ENCODE measurements at places on chromosomes 3 and 15.

DNA sequence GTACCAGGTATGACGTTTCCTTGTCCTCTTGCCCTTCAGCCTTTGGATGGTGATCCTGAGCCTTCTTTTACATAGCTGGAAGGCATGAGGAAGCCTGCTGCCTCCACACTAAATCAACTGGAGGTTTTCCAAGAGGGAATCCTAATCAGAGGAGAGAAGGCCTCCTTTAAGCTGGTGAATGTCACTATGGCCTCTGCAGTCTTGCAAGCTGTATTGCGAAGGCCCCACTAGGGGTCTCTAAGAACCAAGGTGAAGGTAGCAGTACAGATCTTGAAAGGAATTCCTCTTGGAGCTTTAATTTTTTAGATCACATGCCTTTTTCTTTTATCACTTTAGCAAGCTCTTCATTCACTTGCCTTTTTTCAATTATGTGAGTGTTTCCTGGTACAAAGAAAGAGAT is 119.2 kb downstream of the GHSR start:
- no peak for DNase-seq

DNA sequence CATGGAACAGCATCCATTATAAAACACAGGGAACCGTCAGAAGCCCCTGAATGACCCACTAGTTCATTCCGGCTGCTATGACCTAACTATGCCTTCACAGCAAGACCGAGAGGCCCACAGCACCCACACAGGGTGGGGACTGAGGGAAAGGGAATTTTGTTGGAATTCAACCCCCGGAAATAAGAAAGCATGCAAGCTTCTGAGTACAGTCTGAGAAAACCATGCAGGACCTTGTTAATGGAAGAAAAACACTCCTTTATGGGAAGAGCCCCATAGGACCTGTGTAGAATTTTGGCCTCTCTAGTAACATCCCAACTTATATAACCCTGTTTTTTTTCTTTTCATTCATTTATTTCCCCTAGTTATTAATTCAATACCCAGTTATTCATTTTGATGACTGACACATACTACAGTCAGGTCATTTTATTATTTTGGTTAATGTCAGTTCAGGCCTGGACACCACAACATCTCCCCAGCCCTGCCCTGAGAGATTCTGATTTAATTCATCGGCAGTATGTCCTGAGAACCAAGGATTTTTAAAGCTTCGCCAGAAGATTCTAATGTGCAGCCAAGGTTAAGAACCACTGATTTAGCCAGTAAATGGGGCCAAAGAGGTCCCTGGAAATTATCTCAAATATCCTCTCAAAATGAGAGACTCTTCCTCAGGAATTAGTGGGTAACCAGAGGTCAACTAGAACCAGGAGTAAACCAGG is 231.6 kb upstream of the GOLGA6L4 start:
- DNase-seq: no peak

- DNase-seq: no peak
Observed at GRCh38 chr15:90915216-90915807, 12.2 kb downstream of the MAN2A2 start.

GRCh38 chr3:46812237-46812791 is 50.9 kb downstream of the MYL3 start:
- DNase-seq: peak; percentile 75

- no peak for DNase-seq
Observed at GRCh38 chr3:61438253-61439121, 122.9 kb upstream of the PTPRG start.

DNA sequence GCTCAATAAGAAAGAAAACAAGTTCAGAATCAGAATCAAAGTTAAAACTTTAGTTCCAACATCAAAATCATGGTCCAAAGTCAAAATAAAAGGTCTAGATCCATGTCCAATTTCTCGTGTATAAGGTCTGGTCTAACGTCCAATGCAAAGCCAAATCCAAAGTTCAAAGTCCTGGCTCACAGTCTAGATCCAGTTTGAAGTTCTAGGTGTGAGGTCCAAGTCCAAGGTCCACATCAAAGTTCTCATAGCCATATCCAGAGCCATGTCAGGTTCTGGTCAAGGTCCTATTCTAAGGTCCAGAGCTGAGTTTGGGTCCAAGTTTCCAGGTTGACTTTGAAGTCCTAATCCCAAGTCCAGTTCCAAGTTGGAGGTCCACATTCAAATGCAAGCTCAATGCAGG is 40.7 kb upstream of the VIPR1 start:
- DNase-seq: no peak

- peak; percentile 51 for DNase-seq
Observed at GRCh38 chr15:96331945-96332636, 1.6 kb downstream of the NR2F2 start.

- DNase-seq: no peak
Observed at GRCh38 chr15:85150130-85150480, 168.4 kb downstream of the PDE8A start.

GRCh38 chr3:122619040-122619439 is 41.6 kb downstream of the PARP15 start:
- DNase-seq: no peak

GRCh38 chr3:194720048-194720447 is 34.4 kb downstream of the FAM43A start:
- DNase-seq: no peak

DNA sequence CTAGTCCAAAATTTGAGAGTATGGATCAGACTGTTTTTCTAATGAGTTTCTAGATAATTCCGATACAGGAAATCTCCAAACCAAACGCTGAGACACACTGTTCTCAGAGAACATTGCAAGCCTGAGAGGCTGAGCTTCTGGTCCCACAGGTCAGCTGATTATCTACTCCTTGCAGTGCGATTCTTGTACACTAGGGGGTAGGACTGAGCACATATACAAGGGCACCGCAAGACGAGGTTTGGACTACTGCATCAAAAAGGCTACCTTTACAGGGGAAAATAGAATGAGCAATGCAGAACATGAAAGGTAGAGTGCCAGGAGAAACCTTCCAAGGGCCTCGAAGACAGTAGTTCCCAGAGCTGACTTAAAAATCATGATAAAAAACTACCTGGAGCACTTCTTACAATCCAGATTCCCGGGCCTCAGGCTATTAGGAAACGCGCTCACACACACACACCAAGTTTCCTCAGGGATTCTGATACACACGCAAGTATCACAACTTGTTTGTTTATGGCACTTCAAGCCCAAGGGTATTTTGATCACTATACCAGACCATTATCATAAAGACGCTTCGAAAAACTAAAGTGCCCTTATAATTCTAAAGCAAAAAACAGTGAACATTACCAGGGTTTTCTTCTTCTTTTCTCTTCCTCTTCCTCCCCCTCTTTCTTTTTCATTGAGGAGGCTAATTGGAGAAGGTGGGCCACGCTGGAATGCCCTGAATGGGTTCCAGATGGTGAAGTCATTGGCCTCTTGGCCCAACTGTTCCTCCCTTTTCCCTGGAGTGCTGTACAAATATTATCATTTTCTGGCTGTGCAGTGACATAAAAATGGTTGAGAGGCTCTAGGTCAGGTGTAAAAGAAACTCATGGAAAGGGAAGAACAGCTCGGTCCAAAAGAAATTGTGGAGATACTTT is 61.8 kb downstream of the SLC12A8 start:
- no peak for DNase-seq

- no peak for DNase-seq
Observed at GRCh38 chr3:135447483-135447882, 518.0 kb upstream of the PPP2R3A start.

DNA sequence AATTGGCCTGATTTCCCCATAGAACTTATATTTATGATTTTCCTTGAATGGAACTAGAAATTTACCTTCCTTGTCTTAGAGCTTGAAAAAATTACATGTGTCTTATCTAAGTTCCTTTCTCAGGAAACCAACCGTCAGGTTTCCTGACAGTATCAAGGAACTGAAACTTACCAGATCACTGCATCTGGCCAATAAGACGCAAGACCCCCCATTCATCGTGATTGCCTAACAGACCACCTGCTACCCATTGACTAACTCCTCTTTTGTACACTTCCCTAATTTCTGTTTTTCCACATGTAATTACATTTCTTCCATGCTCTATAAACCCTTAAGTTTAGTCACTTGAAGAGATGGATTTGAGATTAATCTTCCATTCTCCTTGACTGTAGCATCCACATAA is 517.2 kb upstream of the CBLB start:
- DNase-seq: no peak

GRCh38 chr3:30605005-30605404 is 1.4 kb upstream of the TGFBR2 start:
- DNase-seq: no peak

GRCh38 chr15:41510728-41511127 is 2.9 kb downstream of the LTK start:
- no peak for DNase-seq

DNA sequence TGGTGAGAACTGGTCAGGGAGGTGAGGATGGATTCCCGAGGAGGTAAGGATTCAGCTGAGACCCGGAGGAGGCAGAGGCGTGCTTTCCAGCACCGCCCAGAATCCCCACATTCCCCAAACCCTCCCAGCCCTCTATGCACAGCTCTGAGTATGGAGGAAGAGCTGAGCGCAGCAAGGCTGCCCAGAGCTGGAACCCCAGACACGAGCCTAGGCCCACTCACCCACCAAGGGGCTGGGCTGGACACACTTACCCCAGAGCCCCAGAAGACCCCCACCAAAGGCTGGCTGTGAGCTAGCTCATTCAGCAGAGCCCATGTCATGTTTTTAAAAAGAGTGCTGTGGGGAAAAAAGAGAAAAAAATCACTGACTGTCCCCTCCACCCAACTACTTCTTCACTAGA is 271.5 kb downstream of the XXYLT1 start:
- DNase-seq: no peak

GRCh38 chr3:193921465-193921864 is 214.5 kb upstream of the HES1 start:
- no peak for DNase-seq

DNA sequence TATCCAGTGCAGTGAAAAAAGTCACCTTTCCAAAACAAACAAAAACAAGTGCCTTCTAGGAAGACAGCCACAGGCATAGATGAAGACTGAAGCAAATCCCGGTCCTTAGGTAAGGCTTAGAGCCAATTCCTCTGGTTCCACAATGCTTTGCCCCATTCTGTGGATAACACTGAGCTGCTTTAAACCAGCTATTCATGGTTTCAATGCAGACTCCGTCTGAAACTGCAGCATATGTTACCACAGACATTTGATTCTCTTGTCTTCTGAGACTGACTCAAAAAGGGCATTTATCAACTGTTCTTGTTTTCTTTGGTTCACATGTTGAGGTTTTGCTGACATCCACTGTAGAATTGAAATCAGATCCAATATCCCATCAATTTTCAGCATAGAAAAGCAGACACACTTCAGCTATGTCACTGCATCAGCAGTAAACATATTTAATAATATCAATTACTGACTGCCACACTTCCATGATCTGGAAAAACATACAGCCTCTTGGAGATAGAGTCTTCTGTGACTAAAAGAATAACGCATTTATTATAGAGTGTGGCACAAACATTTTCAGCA is 659.3 kb downstream of the ROBO2 start:
- no peak for DNase-seq

DNA sequence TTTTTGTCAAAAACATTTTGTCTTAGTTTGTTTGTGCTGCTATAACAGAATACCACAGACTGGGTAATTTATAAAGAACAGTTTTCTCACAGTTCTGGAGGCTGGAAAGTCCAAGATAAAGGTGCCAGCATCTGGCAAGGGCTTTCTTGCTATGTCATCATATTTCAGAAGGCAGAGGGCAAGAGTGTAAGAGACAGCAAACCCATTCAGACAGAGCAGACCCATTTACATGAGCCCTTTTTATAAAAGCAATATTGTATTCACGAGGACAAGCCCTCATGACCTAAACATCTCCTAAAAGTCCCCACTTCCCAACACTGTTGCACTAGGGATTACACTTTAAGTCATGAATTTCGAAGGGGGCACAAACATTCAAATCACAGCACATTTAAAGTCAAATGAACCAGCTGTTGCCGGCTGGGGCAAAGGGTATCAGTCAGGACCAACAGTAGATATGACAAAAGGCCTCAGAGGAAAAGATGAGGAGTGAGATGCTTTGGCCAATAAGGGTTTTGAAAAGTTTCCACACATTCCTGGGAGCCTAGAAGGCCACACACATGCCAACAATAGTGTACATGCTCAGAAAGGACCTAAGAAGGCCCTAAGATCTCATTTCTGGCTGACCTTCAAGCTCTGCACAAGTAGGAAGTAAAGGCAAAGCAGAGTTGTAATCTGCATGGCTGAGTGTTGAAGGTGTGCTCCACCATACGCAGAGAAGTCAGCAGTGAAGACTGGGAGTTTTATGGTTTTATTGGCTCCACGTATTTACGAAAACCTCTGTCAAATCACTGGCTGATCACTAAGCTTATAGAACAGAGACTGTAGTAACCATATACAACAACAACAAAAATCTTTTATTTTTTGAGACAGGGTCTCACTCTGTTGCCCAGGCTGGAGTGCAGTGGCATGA is 37.9 kb downstream of the UQCC5 start:
- DNase-seq: no peak
